Activated CD8-positive, alpha-beta T cell treated with anti-CD3 and anti-CD28 coated beads for 36 hours (primary cell): ENCODE measurements at places on chromosomes 6 and 20. TPM values are rescaled to one million over a fixed set of nuclear protein-coding genes. Genes with fewer than 3 reads are reported as not detected.

The OR2H1 gene
- total RNA-seq: not detected

The BEND6 gene
- not detected for total RNA-seq

The GLP1R gene
- 1.1 TPM for total RNA-seq

The FOXQ1 gene
- total RNA-seq: not detected

The CCN6 gene
- not detected for total RNA-seq

The C6orf132 gene
- total RNA-seq: 0.18 TPM

GRCh38 chr20:51711426-51711825 is 56.8 kb downstream of the ATP9A start:
- H3K27me3 ChIP-seq: peaks cover 6% of the 10 kb centered on the region
- H3K4me1 ChIP-seq: peaks cover 15% of the 10 kb centered on the region
- H3K4me3 ChIP-seq: no peak overlapping the region

DNA sequence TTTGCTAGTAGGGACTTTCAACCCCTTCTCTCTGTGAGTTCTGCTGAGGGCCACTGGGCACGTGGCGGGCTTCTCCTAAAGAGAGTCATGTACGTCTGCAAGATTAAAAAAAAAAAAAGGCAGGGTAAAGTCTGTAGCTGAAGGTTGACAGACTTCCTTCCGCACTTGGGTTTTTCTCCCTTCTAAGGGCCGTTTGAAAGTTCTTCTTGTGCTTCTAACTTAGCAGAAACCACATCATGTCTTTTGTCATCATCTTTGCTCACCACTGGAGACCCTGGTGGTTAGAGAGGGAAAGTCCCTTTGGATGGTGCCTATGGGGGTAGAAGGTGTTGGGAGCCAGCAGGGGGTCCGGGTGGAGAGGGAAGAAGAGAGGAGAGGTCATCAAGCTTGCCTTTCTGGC is 31.4 kb downstream of the PRDM1 start:
- H3K4me1 ChIP-seq: peaks cover 85% of the 10 kb centered on the region
- H3K36me3 ChIP-seq: peaks cover 2% of the 10 kb centered on the region
- DNase-seq: peak; percentile 87
- peaks cover 19% of the 10 kb centered on the region for H3K27me3 ChIP-seq
- H3K4me3 ChIP-seq: no peak overlapping the region
- H3K27ac ChIP-seq: peak overlapping the region; percentile 71

DNA sequence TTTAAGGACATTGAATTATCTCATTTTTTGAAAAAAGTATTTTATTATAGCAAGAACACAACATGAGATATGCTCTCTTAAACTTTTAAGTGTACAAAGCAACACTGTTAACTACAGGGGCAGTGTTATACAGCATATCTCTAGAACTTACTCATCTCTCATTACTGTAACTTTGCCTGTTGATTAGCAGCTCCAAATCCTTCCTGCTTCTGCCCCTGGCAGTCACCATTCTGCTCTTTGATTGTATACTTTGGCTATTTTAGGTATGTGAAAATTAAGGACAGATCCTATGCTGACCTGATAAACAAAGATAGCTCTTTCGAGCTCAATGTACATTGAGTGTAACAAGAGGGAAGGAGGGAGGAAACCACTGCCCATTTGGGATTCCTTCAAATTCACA is 1349.8 kb upstream of the GJE1 start:
- H3K4me3 ChIP-seq: no peak overlapping the region
- H3K27me3 ChIP-seq: no peaks in the 10 kb centered on the region
- H3K36me3 ChIP-seq: no peaks in the 10 kb centered on the region
- no peak overlapping the region for H3K27ac ChIP-seq
- H3K4me1 ChIP-seq: no peaks in the 10 kb centered on the region
- DNase-seq: no peak

DNA sequence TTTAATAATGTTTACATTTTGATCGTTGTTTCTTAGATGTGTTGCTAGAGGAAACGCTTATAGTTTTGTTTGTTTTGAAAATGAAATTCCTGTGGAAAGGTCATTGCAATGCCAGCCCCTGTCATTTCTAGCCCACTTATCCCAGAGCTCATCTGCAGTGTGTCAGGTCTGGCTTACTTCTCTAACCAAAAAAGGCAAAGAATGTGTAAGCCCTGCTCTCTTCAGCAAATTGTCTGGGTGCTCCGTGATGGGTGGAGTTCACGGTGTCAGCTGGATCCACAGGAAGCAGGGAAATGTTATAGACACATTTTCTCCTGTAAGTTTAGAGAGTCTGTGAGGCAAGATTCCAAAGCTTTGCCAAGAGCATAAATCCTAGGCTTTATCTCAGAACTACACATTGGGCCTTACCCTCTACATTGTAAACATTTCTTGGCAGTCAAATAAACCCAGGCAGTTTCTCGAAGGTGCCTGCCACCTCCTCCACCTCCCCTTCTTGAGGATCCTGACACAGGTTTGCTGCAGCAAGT is 50.9 kb downstream of the RPRD1B start:
- peaks cover 13% of the 10 kb centered on the region for H3K4me1 ChIP-seq
- H3K4me3 ChIP-seq: no peak overlapping the region
- H3K36me3 ChIP-seq: peaks cover 45% of the 10 kb centered on the region
- H3K27ac ChIP-seq: no peak overlapping the region
- H3K27me3 ChIP-seq: no peaks in the 10 kb centered on the region

DNA sequence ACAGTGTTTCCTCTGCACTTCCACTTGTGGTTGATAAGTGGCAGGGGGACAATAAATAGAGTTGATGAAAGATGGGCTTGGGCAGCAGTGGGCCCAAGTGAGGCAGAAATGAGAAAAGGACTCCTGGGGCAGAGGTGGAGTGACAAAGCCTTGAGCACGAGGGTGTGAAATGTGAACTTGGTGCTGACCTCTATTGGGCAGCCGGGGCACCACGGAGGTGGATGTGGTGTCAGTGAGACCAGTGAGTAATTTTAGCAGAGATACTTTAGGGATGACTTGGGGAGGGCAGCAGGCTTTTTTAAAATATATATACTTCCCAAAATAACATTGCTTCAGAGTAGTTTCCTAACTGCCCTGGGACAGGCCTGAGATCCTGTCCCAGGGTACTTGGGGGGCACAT is 30.6 kb upstream of the MYLK2 start:
- no peak overlapping the region for H3K4me3 ChIP-seq
- DNase-seq: no peak

DNA sequence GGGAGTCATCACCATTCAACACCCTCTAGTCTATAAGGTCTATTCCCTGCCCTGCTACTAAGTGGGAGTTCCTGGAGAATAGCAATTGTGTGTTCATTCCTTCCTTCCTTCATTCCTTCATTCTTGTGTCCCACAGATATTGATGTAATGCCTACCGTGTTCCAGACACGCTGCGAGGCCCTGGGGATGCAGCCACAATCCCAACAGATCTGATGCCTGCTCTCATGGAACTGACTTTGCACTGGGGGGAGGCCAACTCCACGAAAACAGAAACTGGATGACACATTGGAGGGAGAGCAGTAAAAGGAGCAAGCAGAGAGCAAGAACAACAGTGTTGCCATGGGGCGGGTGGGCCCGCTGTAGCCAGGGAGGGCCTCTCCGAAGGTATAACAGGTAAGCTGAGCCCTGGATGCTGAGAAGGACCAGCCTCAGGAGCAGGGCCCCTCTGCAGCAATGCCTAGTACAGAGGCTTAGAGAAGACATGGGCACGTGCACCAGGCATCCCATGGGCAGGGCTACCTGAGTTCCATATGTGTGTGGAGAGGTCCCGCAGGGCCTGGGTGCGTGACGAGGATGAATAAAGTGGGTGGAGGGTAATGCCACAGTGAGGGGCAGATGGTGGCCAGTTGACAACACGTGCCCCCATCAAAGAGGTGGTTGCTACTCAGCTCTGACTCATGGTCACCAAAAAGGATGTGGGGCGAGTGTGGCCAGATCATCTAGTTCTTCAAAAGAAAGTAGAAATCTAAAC is 173.9 kb downstream of the NFATC2 start:
- peaks cover 1% of the 10 kb centered on the region for H3K36me3 ChIP-seq
- H3K27me3 ChIP-seq: no peaks in the 10 kb centered on the region
- no peak for DNase-seq
- H3K4me1 ChIP-seq: peaks cover 4% of the 10 kb centered on the region

DNA sequence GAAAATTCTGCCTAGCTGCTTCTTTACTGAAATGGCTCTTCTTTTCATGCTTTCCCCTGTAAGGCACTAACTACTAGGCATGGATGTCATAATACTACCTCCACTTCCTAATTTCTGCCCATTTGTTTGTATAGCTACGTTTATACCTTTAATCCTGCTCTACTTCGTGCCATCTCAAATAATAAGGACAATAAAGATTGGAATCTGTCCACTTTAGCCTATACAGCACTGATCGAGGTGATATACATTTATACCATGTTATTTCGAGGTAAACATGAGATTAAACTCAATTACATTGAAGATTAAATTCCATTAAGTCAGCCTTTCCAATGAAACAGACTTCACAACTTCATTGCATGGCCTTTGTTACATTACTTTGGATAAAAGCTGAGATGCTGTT is 390.6 kb upstream of the MARCKS start:
- no peaks in the 10 kb centered on the region for H3K4me1 ChIP-seq
- H3K4me3 ChIP-seq: no peak overlapping the region
- no peak overlapping the region for H3K27ac ChIP-seq
- no peaks in the 10 kb centered on the region for H3K36me3 ChIP-seq
- no peaks in the 10 kb centered on the region for H3K27me3 ChIP-seq
- DNase-seq: no peak

DNA sequence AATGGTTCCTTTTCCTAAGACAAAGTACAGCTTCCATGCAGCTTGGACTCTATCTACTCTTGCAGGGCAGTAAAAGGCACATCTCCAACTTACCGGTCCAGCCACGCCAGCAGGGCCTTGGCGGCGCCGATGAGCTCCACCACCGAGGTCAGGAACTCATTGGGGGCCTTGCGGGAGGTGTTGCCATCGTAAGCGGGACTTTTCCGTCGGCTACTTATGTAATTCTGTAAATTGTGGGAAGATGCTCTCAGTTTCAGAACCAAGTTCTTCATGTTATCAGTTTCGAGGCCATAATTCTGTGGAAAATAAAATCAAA is 68.5 kb downstream of the CNKSR3 start:
- no peak overlapping the region for H3K27ac ChIP-seq
- no peaks in the 10 kb centered on the region for H3K36me3 ChIP-seq

DNA sequence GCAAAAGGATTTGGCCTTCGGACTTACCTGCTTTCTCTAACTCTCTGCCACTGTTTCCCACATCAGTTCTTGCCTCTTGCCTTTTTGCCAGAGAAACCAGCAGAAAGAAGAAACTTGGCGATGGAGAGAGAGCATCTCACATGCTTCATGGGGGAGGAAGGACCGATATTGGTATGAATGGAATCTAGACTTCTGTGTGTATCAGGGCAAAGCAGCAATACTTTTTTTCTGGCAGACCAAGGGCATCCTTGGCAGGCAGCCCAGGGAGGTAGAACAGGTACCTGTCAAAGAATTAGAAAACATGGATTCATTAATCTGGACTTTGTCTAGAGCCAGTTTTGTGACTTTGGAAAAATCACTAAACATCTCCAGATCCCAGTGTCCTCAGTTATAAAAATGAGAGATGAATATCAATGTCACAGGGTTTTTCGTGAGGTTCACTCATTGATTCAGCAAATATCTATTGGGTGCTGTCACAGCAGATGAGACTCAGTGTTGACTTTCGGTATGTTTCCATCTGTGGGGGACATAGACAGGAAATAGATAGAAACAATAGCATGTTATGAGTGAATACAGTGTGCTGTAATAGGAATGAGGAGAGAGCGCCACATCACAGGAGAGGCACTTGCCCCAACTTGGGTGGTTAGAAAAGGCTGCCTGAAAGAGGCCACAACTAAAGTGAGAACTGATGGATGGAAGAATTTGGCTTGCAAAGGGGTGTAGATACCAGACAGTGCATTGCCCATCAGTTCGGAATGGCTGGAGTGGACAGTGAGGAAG is 114.1 kb downstream of the CD83 start:
- no peaks in the 10 kb centered on the region for H3K36me3 ChIP-seq
- no peak overlapping the region for H3K4me3 ChIP-seq
- no peaks in the 10 kb centered on the region for H3K27me3 ChIP-seq
- no peak overlapping the region for H3K27ac ChIP-seq
- peaks cover 15% of the 10 kb centered on the region for H3K4me1 ChIP-seq

DNA sequence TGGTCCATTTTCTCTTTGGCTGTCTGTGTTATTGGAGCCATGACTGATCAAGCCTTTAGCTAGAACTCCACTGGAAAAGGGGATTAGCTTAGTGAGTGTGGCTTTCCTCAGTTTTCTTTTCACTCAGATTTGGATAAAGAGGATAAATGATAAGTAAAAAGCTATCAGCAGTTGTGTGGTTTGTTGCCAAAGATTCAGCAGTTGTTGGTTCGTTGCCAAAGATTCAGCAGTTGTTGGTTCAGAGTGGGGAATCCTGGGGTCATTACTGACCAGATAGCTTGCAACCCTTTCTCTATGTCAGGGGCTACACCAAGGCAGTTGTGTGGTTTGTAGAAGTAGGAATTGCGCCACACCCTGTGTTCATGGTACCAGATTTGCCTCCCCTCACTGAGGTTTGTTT is 107.7 kb upstream of the SCP2D1 start:
- no peak overlapping the region for H3K4me3 ChIP-seq
- no peaks in the 10 kb centered on the region for H3K27me3 ChIP-seq

- no peak overlapping the region for H3K27ac ChIP-seq
- no peaks in the 10 kb centered on the region for H3K4me1 ChIP-seq
- no peak for DNase-seq
- H3K27me3 ChIP-seq: no peaks in the 10 kb centered on the region
- H3K4me3 ChIP-seq: no peak overlapping the region
- no peaks in the 10 kb centered on the region for H3K36me3 ChIP-seq
Measured at GRCh38 chr6:109854541-109855308, 123.4 kb upstream of the GPR6 start.
